Fibroblast of skin of back (primary cell): ENCODE measurements at places on chromosomes 2 and 18.

DNA sequence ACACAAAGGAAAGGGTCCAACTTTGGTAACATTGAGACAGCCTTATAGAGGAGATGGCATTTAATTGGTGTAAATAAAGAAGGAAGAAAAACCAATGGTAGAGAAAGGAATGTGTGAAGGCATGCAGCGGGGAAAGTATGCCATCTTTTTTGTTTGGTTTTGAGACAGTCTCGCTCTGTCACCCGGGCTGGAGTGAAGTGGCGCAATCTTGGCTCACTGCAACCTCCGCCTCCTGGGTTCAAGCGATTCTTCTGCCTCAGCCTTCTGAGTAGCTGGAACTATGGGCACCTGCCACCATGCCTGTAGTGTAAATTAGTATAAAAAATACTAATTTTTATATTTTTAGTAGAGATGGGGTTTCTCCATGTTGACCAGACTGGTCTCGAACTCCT is 6.4 kb downstream of the RIOK3 start:
- no peak for DNase-seq

DNA sequence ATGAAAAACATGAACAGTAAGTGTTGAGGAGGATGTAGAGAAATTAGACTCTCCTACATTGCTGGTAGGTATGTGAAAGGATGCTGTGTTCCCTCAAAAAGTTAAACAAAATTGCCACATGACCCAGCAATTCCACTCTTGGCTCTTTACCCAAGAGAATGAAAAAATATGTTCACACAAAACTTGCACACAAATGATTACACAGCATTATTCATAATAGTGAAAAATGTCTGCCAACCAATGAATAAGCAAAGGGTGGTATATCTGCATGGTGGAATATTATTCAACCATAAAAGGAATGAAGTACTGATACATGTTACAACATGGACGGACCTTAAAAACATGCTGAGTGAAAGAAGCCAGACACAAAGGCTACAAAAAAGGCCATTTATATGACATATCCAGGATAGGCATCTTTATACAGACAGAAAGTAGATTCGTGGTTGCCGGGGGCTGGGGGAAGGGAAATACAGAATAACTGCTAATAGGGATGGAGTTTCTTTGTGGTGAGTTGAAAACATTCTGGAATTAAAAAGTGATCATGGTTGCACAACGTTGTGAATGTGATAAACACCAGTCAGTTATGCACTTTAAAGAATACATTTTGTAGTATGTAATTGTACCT is 85.4 kb upstream of the MYO3B start:
- peak; percentile 16 for DNase-seq

DNA sequence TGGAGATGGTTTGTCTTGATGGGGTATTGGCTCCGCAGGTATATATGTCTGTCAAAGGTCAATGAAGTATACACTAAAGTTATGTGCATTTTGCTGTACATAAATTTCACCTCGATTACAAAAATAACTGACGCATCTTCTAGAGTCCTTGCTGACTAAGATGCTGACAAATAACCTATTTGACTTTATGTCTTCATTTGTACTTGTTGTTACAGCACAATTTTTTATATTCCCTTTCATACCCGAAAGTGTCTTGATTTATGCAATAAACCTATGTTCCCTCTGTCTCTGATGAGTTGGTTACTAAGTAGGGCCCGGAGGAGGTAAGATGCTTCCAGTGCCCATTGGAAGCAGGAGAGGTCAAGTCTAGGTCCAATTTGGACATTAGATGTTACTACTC is 93.5 kb downstream of the COPS8 start:
- no peak for DNase-seq

GRCh38 chr18:39779926-39780325 is 2175.1 kb upstream of the PIK3C3 start:
- no peak for DNase-seq

DNA sequence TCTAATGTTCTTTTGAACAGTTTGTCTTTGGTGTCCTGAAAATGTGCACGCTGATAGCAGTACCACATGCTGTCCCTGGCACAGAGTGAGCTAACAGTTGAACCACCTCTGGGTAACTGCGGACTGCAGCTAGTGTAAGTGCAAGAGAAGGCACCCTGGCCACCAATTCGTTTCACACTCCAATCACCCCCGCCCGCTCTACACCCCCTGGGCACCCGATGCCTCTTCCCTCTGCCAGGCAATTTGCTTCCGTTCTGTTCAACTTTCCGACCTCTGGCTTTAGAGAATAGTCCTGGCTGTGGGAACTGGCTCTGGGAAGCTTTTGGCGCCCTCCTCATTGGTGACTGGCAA is 1.4 kb downstream of the DOCK10 start:
- no peak for DNase-seq

DNA sequence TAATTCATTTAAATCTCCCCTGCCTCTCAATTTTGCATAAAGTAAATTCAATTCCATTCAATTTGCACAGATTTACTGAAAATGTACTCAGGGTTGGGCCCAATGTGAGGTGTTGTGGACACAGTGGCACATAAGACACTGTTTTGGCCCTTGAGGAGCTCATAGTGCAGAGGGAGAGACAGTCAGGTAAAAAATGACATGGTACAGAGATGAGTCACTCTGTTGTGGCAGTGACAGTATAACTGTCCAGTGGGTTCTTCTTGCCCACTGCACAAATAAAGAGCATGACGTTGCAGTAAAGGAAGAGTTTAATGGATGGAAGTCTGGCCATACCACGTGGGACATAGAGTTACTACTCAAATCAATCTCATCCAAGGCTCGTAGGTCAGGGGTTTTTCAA is 400.3 kb upstream of the TRIB2 start:
- DNase-seq, result no peak
